ENCODE measurements at places on chromosomes 7 and 10.

DNA sequence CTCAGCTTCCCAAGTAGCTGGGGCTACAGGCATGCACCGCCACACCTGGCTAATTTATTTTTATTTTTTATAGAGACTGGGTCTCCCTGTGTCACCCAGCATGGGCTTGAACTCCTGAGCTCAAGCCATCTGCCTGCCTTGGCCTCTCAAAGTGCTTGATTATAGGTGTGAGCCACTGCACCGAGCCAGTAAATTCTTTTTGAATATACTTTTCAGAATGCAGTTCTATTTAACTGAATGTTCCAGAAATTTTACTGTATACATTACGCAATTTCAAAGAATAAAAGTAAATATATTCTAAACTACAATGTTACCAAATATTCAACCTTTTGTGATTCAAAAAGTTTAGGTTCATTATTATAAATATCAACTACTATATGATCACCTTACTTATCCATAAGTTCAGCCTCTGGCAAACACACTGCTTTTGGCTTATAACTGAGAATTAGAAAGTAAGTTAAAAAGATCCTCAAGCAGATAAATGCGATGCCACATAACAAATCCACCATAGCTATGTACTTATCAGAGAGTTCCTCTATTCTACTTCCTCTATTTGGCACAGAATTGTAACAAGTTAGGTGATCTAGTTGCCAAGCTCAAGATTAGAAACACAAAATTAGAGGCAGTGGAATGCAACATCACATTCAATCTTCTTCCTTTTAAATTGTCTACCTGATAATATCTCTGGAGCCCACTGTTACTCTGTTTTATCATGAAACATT lies 118.2 kb downstream of the ANK3 start:
- DNase-seq = no peak

DNA sequence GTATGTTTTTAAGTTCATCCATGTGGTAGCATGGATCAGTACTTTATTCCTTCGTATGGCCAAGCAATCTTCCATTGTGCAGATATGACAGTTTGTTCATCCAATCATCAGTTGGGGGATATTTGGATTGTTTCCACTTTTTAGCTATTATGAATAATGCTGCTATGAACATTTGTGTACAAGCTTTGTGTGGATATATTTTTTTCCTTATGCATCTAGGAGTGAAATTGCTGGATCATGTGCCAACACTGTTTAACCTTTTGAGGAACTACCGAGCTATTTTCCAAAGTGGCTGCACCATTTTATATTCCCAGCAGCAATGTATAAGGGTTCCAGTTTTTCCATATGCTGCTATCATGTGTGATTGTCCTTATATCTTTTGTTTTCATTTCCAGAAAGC lies 140.1 kb downstream of the HIBADH start:
- DNase-seq = no peak

DNA sequence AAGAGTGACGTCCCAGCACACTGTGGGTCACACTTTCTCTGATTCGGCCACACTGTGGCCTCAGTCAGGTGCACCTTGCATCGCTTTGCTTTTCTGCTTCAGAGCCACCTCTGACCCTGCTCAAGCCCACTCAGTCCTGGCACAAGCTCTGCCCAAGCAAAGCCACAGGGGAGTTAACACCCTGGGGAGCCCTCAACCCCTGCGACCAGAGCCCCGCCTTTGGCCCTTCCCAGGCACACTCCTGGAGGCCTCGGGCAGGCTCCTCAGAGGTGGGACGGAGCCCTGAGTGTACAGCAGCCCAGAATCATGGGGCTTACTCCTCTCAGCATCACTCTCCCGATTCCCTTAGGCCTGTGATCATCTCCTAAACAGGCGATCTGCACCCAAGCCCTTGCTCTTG lies 71.0 kb downstream of the HIPK2 start:
- no peak for DNase-seq

DNA sequence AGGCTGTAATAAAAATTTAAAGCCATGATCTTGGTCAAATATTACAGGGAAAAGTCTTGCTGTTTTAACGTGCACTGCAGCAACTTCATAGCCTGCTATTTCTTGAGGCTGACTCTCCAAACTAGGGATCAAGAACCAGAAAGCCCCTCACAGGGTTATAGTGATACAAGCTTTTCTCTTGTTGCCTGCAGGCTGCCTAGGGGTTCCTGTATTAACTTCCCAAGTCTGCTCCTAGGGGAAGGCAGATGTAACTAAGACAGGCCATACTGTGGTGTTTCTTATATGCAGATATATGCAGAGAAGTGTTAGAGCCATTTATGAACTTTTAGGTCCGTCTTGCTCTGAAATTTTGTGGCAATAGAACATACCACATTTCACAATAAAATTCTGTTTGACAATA lies 175.7 kb downstream of the FOXP2 start:
- DNase-seq = no peak
